ENCODE measurements at places on chromosomes 6 and 20.

DNA sequence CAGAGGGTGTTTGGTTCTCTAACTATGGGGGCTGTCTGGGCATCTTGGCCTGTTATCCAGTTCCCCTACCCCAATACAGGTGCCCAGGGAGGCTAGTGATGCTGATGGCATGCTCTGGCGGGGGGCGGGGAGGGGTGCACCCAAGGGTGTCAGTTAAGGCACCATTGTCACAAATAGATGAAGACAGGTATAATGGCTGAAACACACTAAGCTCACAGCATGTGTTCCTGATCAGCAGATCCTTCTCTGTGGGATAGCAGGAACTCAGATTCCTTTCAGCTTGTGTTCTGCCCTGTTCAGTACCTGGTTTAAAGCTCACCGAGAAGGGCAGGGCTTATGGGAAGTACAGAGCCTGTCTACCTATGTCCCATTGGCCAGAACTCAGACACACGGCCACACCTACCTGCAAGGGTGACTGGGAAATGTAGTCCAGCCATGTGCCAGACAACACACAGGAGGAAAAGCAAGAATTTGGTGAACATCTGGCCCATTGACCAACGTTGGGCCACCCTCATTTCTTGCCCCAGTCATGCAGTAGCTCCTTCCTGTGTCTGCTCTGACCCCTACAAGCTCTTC is 3.4 kb upstream of the RSPO4 start:
- no peak for DNase-seq

GRCh38 chr6:57102976-57103375 is 13.0 kb downstream of the ZNF451 start:
- no peak for DNase-seq

GRCh38 chr6:41671376-41671775 is 33.1 kb downstream of the MDFI start:
- no peak for DNase-seq

DNA sequence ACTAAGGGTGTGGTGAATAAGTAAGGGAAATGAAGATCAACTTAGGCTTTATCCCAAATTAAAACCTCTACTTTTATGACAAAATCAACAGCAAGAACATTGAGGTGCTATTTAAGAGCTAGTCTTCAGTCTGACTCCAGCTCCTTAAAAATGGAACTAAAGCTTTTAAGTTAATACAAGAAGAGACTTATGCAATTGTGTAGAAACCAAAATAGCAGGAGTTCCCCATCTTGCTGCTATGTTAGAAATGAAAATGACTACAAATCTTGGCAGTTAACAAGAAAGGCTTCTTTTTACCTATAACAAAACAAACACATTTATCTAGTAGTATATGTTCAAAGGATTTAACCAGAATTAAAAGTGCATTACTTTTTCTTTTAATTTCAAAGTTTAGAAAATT is 25.7 kb downstream of the HMGN3 start:
- DNase-seq: no peak

DNA sequence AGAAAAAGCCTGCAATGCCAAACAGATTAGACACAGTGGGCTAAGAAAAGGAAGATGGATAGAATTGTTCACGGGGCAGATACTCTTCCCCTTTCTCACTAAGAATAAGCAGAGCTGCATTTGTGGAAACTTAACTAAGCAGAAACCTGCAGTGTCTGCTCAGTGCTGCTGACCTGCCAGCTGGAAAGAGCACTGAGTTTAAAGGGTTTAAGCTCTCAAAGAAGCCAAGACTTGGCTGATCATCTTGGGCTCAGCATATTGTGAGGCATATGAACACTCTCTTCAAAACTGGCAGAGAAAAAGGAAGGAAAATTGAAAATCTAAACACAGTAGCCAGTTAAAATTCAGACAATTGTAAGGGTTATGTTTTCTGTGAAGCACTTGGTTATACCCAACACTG is 711.1 kb upstream of the EPHA7 start:
- no peak for DNase-seq

GRCh38 chr6:137871831-137872454 is 4.9 kb downstream of the TNFAIP3 start:
- no peak for DNase-seq

DNA sequence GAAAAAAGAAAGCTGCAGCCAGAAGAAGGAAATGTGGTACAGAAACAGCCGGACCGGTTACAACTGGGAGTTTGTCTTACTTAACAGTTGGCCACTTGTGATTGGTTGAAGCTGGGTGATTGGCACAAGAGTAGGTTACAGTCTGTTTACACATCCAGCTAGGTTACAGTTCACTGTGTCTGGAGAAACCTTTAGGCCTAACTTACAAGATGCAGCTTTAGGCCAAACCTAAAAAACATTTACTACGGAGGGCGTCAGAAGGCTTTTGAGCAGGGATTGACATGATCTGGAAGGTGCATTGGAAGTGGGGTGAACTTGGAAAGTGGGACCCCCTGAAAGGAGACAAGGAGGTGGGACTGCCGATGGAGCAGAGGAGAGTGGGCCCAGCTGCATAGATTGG is 122.3 kb downstream of the BANF2 start:
- no peak for DNase-seq

DNA sequence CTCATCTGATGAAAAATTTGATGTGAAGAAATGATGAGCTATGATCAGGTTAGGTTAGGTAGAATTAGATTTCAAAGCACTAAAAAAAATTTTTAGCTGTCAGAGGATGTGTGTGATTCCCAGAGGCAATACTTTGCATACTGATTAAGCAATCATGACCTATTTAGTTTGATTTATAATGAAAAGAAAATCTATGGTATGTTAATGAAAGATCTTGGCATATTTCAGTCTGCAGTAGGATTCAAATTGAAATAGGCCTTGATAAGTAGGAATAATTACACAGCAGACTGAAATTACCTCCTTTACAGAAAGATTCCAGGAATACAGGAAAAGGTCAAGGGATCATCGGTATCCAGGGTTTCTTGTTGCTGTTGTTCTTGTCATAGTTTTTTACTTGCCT is 69.3 kb downstream of the HDDC2 start:
- no peak for DNase-seq

- no peak for DNase-seq
Observed at GRCh38 chr6:111357705-111358104, 125.3 kb downstream of the REV3L start.

- DNase-seq: no peak
Observed at GRCh38 chr6:117666881-117667280, 8.4 kb upstream of the NUS1 start.

DNA sequence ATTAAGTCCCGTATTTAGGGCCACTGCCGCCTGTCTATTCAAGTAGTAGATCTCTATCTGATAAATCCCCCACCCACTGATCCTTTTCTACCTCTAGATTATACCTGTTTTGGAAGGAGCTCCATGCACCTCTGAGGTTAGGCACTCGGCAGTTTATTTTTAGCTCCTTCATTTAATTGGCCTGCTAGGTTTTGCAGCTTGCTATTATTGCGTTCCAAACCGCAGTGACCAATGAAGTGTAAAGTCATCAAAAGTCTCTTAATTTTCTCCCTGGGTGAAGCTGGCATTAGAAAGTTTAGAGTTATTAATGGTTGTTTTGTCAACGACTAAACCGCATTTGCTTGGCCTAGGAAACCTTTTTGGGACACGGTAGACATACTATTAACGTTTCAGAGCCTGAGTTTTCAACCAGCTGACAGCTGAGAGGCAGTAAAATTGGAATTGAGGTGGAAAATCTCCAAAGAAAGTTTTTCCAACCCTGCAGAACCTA is 60.0 kb downstream of the RFPL4B start:
- DNase-seq: no peak

DNA sequence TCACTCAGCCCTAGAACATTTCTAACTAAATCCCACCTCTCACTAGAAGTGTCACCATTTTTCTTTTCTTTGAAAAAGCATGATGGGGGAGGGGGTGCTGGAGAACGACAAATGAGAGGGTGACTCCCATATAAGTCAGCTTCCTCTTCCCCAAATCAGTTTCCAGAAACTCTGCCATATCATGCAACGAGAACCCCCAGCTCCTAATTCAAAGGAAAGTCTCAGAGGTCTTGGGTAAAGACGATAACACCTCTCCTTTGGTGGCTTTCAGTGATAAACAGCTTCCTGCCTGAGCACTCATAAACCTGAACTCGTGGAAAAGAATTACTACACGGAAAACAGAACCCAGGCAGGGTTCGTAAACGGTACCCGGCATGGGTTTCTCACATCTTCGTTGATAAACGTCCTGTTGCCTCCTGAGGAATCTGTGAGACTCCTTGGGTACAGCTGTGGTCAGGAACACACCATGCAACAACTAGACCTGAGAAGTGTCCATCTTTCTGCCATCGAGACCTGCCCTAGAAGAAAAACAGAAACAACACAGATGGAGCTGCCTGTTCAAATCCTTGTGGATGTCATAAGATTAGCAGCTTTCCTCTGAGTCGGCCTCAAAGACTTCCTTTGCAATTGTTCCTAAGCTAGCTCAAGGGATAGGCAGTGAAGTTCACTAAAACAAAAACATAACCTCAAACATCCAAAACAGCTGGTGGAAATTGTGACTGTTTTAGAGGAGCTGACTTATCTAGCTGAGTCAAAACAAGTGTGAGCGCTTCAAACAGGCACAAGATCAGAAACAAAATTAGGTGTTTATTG is 185.8 kb upstream of the PRDM1 start:
- no peak for DNase-seq
